ENCODE measurements at places on chromosomes 3 and 15.
A peak's percentile ranks its signal among the peaks of the same experiment; 100 is the strongest.

DNA sequence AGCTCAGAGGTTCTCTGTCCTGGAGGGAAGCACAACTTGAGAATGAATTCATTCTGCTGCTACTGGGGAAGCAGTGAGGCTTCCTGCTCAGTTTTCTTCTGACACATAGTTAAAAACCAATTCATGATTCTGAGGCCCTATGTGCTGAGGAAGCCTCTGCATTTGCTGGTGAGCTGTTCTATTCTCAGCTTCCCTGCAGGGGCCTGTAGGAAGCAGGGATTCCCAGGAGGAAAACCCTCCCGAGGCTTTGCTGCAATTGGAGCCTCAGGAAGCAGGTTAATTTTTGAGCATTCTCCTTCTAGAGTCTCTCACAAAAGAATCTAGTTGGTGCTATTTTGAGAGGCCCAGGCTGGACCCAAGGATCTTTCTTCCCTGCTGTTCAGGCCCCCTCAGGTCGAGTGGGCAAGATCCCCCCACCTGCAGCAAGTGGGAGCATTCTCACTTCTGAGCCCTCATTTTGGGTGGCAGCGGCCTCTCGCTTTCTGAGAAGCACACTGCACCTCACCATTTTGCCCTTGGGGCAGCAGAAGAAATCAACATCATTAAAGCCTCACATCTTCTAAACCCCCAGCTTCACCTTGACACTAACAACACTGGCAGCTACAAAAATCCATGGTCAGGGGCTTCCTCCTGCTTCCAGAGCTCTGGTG lies 197.5 kb upstream of the TSC22D2 start:
- DNase-seq: no peak

DNA sequence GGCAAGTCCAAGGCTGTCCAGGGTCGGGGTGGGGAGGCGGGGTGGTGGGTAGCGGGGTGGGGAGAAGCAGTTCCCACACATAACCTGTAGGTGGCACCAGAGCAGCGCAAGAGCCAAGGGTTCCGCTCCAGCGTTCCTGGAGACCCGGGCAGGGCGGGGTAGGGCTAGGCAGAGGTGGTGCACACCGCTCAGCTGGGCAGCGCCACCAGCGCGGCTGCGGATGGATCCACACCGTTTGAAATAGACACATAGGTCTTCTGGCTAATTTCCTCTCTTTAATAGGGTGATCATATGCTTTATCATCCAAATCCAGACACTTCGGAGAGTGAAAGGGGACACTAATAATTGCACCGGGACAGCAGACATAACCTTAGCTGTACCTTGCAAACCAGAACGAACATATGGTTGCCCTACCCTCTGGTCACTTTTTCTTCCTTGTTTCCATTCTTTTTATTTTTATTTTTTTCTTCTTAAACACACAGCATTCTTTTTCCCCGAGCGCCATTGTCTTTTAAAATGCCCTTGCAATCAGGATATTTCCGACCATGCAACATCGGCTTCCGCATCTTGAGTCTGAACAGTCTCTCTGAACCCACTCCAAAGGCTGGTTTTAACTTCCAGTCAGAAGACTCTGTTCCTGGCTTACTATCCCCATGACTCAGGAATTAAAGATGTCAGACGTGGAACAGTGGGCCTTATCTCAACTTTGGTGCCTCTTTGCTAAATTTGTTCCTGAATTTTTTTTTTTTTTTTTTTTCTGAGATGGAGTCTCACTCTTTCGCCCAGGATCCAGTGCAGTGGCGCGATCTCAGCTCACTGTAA lies 12.5 kb upstream of the ZSCAN2 start:
- peak; percentile 87 for DNase-seq

GRCh38 chr3:178672275-178672674 lies 136.0 kb downstream of the KCNMB2 start:
- DNase-seq: no peak

DNA sequence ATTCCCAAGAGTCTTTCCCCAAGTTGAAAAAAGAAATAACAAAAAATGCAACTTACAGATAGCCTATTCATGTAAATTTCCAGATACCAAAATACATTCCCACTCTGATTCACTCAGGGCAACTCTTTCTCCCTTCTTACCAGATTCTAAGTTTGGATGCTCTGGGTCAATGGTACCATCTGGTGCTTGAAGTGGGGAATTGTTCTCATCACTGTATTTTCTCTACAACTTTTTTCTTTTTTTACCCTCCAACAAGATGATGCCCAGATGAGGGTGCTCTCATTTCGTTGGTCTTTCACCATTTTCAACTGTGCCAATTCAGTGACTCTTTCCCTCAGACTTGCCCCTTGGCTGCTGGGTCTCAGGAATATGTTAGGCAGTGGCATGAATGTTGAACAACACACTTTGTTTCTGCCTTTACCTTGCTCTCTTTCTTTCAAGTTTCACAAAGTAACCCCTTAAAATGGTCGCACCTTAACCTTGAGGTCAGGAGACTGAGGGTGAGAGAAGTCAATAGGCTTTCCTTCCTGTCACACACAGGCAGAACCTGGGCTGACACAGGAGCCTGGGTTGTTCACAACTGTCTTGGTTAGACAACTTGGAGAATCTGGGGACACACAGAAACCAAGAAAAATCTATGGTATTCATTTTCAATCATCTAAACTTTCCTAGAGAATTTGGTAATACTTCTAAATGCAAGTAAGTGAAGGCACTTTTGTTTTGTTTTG lies 330.7 kb upstream of the SLCO3A1 start:
- DNase-seq: peak; percentile 63

- DNase-seq: no peak
Measured at GRCh38 chr3:160106905-160107861, 118.0 kb upstream of the C3orf80 start.

- no peak for DNase-seq
Measured at GRCh38 chr3:121111914-121112612, 204.1 kb downstream of the STXBP5L start.

DNA sequence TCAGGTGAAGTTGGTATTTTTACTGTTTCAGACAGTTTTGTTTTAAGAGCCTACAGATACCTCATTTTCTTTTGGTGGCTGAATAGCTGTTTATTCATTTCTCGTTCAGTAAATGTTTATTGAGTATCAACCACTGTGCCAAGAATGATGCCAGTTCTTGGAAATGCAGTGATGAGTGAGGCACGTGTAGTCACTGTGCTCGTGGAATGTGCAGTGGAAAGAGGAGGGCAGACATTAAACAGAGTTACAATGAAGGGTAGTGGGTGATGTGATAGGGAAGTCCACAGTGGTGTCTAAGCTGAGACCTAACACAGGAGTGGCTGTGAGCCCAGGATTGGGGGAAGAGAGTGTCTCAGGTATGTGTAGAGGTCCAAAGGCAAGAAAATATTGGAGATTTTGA lies 73.7 kb downstream of the ARHGEF26 start:
- DNase-seq: no peak

DNA sequence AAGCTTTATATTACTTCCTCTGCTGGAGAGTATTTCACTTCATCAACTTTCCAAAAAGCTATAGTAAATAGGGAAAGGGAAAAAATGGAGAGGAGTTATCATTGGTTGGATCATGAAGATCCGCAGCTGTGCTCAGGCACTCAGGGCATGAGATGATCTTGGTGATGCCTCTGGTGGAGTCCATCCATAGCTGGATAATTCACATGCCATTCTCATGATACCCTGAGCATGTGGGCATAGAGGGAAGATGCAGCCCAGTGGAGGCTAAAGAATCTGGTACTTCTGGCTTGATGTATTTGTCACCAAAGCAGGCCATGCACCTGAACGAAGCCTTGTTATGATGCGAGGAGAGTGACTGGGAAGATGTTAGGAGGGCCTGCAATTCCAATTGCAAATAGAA lies 150.2 kb downstream of the CHST2 start:
- no peak for DNase-seq

- DNase-seq: no peak
Measured at GRCh38 chr15:90064911-90065681, 37.2 kb downstream of the IDH2 start.

- DNase-seq: no peak
Measured at GRCh38 chr3:78940128-78940527, 827.7 kb downstream of the ROBO1 start.

GRCh38 chr3:38538773-38539353 lies 42.7 kb downstream of the EXOG start:
- no peak for DNase-seq

GRCh38 chr15:59002418-59002859 lies 15.0 kb downstream of the RNF111 start:
- DNase-seq: no peak

DNA sequence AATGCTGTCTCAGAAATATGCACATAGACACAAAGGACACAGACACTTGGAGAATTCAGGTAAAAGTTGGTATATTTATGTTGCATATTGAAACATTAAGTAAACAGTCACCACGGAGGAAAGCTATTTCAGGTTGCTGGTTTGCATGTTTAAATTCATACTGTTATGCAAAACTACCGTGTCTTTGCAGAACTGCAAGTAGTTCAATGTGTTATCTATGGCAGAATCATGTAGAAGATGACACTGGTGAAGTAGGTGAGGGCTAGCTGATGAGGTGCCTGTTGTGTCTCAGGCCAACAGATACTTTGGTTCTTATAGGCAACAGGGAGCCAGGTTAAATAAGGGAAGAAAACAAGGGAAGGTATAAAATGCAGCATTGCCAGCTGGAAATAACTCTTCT lies 511.3 kb downstream of the DIPK2A start:
- no peak for DNase-seq

- DNase-seq: peak; percentile 90
Measured at GRCh38 chr15:60397772-60398445, at the start of gene ANXA2. Gene ANXA2, minus strand, starts transcription at chr15:60397986. Its CDS starts 11,911 bp downstream, at chr15:60386075.

- no peak for DNase-seq
Measured at GRCh38 chr3:196788528-196788927, 48.9 kb downstream of the PAK2 start.

All from CD4-positive, alpha-beta T cell treated with Interleukin-12 subunit alpha and Interleukin-12 subunit beta, for 1 hour (primary cell).